Stimulated activated CD4-positive, alpha-beta T cell treated with anti-CD3 and anti-CD28 coated beads, Interleukin-1b, Interleukin-23, amount 100 ng/mL, for 4 hours (primary cell): ENCODE measurements at places on chromosomes 16 and 17.

GRCh38 chr17:45144199-45145034, 3.9 kb upstream of the HEXIM1 start:
- DNase-seq, result no peak

DNA sequence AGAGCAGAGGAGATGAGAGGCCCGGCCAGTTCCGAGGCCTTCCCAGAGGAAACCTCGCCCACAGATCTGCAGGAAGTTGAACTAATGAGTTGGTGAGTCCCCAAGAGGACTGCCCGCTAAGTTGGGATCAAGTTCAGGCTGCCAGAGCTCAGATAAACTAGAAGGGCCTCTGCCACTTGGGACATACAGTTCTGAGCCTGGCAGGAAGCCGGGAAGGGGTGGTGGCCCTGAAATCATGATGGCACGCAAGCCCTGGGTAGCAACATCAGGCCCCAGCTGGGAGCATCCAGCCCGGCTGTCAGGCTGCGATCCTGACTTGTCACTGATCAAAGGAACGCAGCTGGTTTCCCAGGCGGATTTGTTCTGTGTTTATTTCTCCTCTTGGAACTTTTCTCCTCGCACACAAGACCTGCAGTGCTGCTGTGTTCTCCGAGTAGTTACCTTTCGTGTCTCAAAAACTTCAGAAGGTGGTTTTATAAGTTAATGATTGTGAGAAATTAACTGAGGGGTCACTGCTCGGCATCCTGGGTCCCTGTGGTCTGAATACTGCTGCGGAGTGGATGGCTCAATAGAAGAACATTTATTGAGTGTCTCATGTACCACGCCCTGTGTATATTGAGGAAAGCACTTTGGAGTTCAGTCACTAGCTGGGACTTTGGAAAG, 8.0 kb upstream of the WFDC1 start:
- DNase-seq, result no peak

DNA sequence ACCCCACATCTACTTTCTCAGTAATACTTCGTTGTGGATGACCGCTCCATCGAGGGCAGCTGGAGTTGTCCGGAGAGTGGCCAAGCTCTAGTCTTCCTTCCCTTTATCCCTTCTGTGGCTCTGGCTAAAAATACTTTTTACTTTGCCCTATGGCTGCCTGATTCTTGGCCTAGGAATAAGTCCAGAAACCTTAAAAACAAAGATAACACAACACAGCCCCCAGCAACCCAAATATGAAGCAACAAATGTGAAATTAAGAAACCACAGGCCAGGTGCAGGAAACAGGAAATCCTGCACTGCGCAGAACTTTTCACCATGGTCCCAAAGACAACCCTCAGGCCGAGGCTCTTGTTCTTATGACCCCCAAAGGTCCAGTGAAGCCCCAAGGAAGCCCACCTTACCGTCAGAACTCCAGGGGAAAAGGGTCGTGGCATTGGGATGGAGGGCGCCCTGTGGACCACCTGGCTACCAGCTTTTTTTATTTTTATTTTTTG, 26.0 kb downstream of the TK2 start:
- DNase-seq, result no peak

GRCh38 chr17:37255432-37255831, 120.4 kb upstream of the C17orf78 start:
- DNase-seq, result no peak

DNA sequence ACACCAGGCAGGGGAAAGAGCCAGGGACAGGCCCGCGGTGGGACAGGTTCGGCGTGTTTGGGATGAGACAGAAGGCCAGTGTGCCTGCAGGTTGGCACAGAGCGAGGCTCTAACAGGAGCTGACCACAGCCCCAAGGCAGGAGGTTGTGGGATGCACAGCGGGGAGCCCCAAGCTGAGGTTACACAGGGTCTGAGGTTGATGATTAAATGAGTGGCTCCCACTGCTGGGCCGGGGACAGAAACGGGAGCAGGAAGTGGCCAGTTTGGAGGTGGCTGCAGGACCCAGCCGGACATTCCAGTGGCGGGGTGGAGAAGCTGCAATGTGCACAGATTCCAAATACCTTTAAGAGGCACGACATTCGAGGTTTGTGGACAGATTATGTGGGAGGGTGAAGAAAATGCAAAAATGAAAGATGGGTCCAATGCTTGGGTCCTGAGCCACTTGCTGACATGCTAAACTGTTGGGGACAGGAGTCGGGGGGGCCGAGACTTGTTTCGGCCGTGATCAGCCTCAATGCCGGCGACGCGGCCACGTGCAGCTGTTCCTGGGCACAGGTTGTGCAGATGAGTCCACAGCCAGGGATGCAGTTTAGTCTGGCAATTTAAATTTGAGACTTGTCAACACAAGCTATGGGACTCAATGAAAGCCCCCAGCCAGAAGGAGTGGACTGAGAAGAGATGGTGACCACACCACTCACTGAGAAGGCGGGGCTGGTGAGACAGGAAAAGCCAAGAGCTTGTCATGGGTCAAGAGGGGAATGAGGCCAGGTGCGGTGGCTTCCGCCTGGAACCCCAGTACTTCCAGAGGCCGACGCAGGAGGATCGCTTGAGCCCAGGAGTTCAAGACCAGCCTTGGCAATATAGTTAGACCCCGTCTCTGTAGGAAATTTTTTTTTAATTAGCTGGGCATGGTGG, 8.7 kb downstream of the ENPP7 start:
- no peak for DNase-seq
